ENCODE measurements at places on chromosomes 2 and 18. TPM values are rescaled to one million over a fixed set of nuclear protein-coding genes. Genes with fewer than 3 reads are reported as not detected.

CFC1 gene
- not detected for total RNA-seq

CDH19 gene
- 7.8 TPM for total RNA-seq

ZNF521 gene
- total RNA-seq = 88.7 TPM

GRCh38 chr2:67389286-67389685 lies 7.8 kb upstream of the ETAA1 start:
- no peak for DNase-seq

DNA sequence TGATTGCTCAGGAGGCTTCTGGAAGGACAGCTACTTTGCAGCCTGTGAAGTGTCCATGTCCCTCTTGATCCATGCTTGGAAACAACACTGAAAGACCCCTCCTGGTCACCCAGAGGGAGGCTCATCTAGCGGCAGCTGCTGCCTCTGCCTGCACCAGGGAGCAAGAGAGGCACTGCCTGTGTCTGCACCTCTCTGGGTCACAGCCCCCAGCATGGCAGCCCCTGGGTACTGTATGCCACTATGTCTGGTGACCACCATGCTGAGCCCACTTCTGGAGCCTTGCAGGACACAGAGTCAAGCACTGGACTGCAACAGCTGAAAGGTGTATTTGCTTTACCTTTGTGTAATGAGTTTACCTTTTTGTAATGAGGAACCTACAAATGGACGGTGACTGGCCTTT lies 186.3 kb upstream of the MYT1L start:
- DNase-seq = no peak

GRCh38 chr2:50347358-50348044 lies 684.4 kb downstream of the NRXN1 start:
- DNase-seq = no peak

GRCh38 chr2:196259507-196260481 lies 88.4 kb upstream of the STK17B start:
- DNase-seq = no peak

GRCh38 chr2:62492048-62492447 lies 13.9 kb downstream of the TMEM17 start:
- DNase-seq = no peak

DNA sequence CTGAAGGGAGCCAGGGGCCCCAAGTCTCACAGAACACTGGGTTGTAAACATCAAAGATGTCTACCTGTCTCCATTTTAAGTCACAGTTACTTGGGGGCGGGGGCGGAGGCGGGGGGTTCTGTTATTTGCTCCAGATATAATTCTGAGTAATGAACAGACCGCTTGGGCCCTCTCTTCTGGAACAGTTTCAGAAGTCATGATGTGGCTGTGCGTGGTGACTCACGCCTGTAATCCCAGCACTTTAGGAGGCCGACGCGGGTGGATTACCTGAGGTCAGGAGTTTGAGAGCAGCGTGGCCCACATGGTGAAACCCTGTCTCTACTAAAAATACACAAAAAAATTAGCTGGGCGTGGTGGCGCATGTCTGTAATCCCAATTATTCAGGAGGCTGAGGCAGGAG lies 157.9 kb upstream of the APCDD1 start:
- no peak for DNase-seq

GRCh38 chr2:36416370-36417165 lies 61.0 kb downstream of the CRIM1 start:
- DNase-seq = no peak

Measured in aorta (tissue), 5 donors.